ENCODE measurements at places on chromosomes 11 and 22. TPM values are rescaled to one million over a fixed set of nuclear protein-coding genes. Genes with fewer than 3 reads are reported as not detected.

Gene ST14
- total RNA-seq: 107 TPM

Gene VWCE
- 2.5 TPM for total RNA-seq

- DNase-seq: no peak
Measured at GRCh38 chr22:24576778-24577177, 16.1 kb downstream of the LRRC75B start.

GRCh38 chr11:11499300-11499699, 122.5 kb downstream of the GALNT18 start:
- DNase-seq: no peak

DNA sequence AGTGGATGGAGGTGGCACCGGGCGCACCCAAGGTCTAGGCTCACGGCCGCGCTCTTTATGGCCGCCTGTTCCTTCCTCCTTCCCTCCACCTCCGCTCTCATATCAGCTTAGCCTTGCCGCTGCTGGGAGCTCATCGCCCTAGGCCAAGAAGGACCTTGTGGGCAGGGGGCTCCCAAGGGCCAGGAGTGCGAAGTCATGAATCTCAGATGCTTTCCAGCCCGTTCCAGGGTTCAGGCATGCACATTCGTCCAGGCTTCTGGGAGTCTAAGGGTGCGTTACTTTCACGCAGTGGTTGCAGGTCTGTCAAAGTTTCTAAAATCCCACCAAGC, 4.1 kb upstream of the GALR3 start:
- no peak for DNase-seq
